ENCODE measurements at places on chromosomes 4 and X.

- DNase-seq = no peak
Measured at GRCh38 chr4:174870311-174870710, 41.3 kb upstream of the GLRA3 start.

DNA sequence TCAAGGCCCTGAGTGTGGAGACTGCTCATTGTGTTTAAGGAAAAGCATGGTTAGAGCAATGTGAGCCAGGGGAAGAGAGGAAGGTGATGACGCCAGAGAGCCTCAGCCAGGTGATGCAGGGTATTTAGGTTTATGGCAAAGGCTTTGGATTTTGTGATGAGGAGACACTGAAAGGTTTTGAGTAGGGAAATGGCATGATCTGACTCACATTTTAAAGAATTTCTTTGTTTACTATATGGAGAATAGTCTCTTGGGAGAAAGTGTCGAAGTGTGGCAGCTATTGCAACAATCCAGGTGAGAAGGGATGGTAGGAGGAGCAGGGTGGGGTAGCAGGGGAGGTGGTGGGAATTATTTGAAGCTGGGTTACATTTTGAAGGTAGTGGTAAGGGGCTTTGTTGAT, 293.4 kb upstream of the IGFBP7 start:
- DNase-seq = no peak

DNA sequence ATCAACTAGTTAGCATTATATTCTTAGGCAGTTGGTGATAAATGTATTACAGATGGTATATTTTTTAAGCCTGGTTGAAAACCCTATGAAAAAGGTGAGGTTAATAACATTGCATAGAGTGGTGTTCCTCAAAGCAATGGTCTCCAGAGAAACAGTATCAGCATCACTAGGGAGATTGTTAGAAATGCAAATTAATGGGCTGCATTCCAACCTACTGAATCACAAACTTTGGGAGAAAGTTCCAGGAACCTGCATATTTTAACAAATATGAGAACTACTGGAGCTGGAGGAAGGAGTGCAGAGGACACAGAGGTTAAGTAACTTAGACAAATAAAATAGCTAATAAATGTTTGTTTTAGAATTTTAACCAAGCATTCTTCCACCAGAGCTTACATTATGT, 166.9 kb upstream of the PCDH10 start:
- DNase-seq = no peak

DNA sequence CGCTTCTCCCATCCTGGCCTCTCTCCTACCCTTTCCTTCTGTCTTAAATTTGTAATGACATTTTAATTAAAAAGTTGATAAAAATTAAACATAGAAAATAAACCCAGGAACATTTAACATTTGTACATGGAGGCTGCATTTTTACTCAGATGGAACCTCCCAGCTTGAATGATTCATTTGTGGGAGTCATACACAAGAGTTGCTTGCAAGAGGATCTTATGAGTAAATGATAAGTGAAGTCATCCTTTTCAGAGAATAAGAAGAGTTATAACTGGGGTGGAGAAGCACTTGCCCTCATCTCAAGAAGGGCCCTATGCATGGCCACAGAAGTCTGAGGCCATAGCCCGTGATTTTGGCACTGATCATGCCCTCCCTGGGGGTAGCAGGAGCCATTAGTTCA, 482.9 kb upstream of the BOD1L1 start:
- DNase-seq = no peak

All from activated CD4-positive, alpha-beta T cell treated with anti-CD3 and anti-CD28 coated beads, Interleukin-2, Interleukin-6, amounts not matched to agents 100 ng/mL and 50 ng/mL, durations not matched to agents 16 hours and 8 hours (primary cell).